Endodermal cell (in vitro differentiated cells): ENCODE measurements at places on chromosomes 11 and 22.

GRCh38 chr11:76796511-76797198 is 13.5 kb downstream of the TSKU start:
- DNase-seq, result peak; percentile 43

GRCh38 chr11:78339945-78340344 is 77.7 kb downstream of the GAB2 start:
- DNase-seq, result no peak

GRCh38 chr22:49582181-49582580 is 245.5 kb downstream of the BRD1 start:
- no peak for DNase-seq

DNA sequence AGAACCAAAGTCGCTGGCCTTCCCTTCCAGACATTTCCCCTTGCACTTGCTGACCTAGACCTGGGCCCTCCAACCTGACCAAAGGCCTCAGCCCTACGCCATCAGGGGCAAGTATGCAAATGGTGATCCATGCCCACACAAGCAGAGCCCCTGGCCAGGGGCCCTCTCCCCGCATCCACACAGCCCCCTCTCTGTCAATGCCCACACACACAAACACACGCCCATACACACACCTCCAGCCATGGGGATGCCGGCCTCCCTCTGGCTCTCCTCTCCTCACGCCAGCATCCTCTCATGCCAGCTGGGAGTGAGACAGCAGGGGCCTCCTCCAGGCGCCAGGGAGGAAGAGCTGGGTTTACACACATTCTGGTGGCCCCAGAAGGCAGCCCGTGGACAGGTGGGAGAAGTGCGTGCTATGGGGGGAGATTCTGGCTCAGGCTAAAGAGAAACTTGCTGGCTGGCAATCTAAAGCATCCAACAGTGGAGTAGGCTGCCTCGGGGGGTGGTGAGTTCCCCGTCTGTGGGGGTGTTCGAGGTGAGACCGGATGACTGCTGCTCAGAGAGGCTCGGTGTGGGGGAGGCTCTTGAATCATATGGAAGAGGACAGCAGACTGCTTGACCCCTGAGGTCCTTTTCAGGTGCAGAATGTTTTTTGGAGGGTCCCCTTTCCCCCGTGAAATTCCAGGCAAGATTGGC is 4.8 kb downstream of the NRXN2 start:
- DNase-seq, result no peak

GRCh38 chr11:126405906-126406305 is 50.4 kb downstream of the ST3GAL4 start:
- no peak for DNase-seq

- no peak for DNase-seq
Observed at GRCh38 chr11:1070594-1071462, 3.8 kb upstream of the MUC2 start.

DNA sequence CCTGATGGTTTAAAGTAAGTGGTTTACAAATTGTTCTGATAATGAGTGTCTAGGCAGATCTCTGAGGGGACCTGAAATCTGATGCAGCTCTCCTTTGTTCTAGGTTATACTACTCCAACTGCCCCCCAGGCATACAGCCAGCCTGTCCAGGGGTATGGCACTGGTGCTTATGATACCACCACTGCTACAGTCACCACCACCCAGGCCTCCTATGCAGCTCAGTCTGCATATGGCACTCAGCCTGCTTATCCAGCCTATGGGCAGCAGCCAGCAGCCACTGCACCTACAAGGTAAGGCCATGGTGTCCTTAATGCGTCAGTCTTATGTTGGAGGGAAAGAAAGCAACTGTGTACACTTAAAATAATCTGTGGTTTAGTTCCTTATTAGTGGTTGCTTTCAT is 9.9 kb downstream of the EWSR1 start:
- no peak for DNase-seq

GRCh38 chr11:78927511-78927910 is 352.8 kb upstream of the NARS2 start:
- no peak for DNase-seq

DNA sequence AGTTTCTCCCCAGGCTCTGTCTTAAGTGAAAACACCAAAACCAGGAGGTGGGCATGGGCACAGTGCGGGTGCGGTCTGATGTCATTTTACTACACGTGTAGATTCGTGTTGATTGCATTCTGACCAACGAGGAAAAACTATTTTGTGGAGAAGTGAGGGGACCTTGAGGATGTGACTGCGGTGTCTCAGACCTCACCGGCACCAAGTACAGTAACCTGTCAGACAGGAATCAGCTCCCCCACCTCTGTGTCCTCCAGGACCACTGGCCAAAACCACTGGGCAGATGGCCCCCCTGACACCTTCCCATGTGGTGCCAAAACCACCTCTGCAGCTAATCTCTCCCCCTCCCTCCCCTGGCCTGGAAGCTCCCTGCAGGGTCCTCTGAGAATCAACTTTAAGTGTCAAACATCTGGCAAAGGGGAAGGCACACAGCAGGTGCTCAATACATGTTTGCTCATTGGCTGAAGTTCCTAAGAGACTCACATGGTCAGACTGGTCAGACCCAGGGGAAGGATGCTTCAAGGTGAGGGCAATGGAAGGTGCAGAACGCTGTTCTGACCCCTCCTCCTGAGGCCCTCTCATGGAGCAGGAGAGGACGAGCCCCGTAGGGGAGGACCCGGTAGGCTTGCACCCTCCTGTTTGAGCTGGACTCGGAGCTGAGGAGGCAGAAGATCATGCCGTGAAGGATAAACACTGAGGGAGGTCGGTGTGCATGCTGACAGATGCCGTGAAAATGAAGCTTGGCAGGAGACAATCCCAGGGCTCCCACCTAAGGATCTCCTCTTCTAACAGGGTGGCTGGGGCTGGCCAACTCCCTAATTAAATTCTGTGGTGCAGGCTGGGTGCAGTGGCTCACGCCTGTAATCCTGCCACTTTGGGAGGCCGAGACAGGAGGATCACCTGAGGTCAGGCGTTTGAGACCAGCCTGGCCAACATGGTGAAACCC is 129.9 kb downstream of the MPPED1 start:
- no peak for DNase-seq

DNA sequence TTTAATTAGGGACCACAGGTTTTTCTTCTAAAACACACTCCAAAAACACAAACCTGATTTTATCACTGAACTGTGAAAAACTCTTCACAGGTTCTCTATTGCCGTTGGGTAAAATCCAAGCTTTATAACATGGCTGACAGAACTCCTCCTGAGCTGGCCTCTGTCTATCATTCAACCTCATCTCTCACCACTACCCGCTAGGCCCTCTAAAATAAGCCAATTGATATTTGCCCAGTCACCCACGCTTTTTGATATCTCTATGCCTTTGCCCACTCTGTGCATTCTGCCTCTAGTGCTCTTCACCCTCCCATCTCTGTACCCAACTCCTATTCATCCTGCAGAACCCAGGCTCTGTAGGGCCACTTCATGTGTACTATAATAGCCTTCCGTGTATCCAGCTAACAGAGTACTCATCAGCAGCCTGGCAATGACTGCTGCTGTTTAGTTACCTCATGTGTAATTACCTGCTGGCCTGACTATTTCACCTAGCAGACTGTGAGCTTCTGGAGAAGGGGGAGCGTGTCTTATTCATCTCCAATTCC is 1.1 kb upstream of the CNGA4 start:
- DNase-seq, result no peak

DNA sequence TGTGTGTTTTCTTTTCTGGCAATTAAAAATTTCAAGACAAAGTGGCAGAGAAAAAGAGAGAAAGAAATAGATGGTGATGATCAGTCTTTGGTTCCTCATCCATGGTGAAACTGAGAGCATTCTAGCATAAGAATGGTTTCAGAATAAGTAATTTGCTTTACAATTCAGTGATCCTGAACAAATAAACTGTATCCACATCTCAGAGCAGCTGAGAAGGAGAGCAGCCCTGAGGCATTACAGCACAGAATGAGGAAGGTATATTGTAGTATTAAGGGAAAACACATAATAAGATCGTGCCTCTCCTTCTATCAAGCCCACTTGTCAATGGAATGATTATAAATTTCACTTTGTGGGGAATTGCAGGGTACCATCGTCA is 17.4 kb downstream of the LUZP2 start:
- DNase-seq, result no peak

GRCh38 chr11:5486421-5486820 is 2.1 kb upstream of the OR52D1 start:
- no peak for DNase-seq

- no peak for DNase-seq
Observed at GRCh38 chr11:61120706-61121191, 18.5 kb downstream of the CD5 start.

DNA sequence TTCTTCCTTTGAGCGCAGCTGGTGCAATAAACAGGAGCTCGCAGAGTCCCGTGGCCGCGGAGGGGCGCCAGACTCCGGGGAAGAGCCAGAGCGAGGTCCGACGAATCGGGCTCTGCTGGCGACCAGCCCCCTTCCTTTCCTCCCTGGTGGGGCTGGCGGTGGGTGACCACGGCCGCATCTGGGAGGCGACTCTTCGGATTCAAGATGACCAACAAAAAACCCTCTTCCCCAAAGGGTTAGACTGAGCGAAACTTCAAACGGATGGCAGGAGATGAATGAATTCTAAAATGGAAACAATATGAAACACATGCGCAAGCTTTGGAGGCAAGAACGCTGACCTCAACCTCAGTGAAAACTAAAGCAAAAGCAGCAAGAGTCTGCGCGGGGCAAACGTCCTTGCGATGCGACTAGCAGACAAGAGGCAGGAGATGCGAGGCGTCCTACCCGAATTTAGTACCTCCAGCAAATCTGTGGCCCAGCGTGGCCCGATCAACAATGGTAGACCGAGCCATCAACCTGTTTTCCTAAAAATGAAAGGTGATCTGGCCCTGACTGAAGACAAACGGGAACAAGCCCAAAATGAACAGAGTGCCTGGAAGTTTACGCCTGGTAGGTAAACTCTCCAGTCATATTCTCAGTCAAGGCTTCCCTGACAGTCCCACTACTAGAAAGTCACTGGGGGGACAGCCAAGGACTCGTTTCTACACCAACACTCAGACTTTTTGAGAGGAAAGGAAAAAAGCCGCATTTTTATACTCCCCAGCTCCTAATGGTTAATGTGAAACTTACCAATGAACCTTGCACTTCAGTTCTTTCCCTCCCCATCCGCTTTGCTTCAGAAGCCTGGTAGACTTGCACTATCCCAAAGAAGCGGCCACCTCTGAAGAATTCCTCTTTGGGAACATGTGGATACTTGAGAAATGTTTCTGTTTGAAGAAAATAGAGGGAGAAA is 11.6 kb downstream of the MMP3 start:
- peak; percentile 92 for DNase-seq

- DNase-seq, result no peak
Observed at GRCh38 chr11:120517390-120517761, 5.8 kb downstream of the GRIK4 start.

- no peak for DNase-seq
Observed at GRCh38 chr22:38782402-38783094, 11.4 kb downstream of the DNAL4 start.

DNA sequence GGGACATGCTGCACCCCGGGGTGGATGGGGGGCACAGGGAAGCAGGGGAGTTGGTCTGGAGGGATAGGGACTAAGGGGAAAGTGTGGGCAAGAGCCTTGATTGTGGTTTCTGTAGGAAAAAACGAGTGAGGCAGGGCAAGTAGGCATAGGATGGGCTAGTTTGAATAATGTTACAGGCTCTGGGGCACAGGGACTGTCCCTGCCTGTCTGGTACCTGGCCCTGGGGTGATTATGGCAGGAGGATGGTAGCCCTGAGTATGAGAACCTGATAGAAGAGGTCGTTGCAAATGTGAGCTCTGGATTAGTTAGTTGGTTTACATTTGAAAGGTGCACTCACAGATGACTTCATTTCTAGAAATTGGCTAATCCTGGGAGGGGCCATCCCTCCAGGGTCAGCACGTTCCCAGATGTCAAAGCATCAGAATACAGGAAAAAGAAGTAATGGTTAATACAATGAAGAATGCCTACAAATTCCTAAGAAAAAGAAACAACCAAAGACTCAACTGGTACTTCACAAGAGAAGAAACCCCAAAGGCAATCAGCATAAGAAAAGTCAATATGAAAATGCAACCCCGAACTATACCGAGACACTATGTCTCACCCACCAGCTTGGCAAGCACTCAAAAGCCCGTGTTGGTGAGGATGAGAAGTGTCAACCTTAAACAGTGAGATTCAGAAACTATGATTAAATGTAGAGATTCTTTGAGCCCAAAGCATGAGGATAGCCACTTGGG is 11.3 kb upstream of the SMIM38 start:
- DNase-seq, result no peak

DNA sequence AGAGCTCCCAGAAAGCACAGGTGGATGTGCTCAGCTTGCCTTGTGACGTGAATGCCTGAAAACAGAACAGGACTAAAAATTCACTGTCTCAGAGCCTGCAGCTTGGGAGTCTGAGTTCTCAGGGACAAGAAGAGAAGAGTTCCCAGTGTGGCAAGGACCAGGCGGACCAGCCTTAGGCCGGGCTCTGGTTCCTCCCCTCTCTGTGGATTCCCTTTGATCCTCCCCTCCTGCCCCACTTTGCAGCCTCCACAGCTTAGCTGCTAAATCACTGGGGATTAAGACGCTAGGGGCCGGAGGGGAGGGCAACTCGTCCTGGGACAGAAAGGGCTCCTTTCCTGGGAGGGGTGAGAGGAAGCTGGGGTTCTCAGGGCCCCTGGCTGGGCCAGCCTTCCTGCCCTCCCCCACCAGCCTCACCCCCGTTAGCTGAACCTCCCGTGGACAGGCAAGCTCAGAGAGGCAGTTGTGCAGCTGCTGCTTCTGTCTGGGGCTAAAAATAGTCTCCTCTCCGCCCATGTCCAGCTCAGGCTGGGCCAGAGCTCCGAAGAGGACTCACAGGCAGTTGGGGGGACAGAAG is 29.9 kb upstream of the JAM3 start:
- no peak for DNase-seq

- no peak for DNase-seq
Observed at GRCh38 chr11:61659413-61660196, 20.6 kb upstream of the DAGLA start.
